ENCODE measurements at places on chromosomes 7 and 10.

GRCh38 chr7:117731455-117731854, 141.8 kb downstream of the CTTNBP2 start:
- DNase-seq = no peak

- peak; percentile 48 for DNase-seq
These were observed 57.8 kb upstream of the PCGF5 start for GRCh38 chr10:91162495-91163268.

DNA sequence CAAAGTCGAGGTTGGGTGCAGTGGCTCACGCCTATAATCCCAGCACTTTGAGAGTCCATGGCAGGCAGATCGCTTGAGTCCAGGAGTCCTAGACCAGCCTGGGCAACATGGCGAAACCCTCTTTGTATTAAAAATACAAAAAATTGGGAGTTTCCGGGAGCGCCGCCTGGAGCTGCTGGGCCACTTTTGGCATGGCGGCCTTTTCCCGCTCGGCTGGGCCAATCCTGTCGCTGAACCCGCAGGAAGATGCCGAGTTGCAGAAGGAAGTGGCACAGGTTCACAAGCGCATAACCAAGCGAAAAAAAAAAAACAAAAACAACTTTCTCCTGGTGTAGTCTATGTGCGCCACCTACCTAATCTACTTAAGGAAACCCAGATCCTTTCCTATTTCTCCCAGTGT, 30.9 kb upstream of the MTPAP start:
- DNase-seq = no peak

- DNase-seq = no peak
These were observed 204.5 kb upstream of the CXCL12 start for GRCh38 chr10:44589181-44589943.

DNA sequence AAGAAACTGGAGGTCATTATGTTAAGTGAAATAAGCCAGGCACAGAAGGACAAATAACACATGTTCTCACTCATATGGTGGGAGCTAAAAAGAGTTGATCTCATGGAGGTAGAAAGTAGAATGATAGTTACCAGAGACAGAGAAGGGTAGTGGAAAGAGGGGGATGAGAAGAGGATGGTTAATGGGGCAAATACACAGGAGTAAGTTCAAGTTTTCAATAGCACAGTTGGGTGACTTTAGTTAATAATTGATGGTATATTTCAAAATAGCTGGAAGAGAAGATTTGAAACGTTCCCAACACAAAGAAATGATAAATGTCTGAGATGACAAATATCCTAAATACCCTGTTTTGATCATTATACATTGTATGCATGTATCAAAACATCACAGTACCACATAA, 261.8 kb downstream of the THSD7A start:
- DNase-seq = no peak

DNA sequence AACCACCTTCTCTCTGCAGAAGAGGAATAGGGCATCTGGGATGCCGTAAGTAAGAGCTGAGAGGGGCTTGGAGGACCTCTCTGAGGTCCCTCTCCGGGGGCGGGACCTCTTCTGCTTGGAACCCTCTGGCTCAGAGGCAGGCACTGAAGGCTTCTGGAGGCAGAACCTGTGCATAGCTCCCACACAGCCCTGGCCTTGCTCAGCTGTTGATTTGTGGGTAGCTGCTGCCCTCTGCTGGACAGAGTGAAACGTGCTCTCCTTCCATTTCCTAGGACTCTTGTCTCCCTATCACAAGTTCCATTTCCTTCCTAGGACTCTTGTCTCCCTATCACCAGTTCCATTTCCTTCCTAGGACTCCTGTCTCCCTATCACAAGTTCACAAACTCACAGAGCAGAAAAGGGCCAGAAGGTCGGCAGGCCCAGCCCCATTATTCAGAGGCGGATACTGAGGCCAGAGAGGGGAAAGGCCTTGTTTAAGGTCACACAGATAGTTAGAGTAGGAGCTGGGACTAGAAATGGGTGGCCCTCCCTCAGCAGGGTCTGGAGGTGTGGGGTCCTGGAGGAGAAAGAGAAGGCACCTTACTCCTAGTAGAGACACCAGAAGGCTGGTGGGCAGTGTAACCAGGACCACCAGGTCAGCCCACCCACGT, 30.3 kb upstream of the GARS1 start:
- DNase-seq = peak; percentile 96

DNA sequence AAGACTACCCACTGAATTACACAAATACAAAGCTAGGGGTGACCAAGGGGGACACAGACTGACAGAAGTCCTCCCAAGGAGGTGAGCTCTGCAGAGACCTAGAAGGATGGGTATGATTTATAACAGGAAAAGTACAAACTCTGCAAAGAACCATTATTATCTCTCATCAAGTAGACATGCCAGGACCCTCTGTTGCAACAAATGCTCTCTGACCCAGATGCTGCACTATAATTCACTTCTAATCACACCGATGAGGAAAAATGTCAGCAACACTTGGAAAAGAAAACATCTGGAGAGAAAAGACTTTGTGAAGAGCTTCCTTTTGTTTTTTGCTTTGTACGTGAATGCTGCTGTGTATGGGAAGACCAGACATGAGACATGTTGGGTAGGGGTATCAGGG, 178.3 kb upstream of the PDE1C start:
- no peak for DNase-seq

GRCh38 chr7:85392789-85393188, 205.9 kb upstream of the SEMA3D start:
- no peak for DNase-seq

GRCh38 chr10:126687121-126687606, 16.7 kb upstream of the C10orf90 start:
- DNase-seq = no peak

DNA sequence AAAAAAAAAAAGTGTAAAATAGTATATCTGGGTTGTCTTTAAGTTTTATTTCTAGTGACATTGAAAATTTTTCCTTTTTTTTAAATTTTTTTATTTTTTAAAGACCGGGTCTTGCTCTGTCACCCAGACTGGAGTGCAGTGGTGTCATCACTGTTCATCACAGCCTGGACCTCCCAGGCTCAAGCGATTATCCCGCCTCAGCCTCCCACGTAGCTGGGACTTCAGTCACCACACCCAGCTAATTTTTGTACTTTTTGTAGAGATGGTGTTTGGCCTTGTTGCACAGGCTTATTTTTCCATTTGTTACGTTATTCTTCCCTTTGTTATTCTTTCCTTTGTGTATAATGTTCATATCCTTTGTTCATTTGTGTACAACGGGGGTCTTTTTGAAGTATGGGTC, 30.1 kb downstream of the TSPAN14 start:
- no peak for DNase-seq

GRCh38 chr10:33257439-33258080, 76.9 kb downstream of the NRP1 start:
- no peak for DNase-seq

GRCh38 chr7:12025246-12025645, 185.8 kb upstream of the TMEM106B start:
- DNase-seq = no peak

- DNase-seq = peak; percentile 67
These were observed 738 bp downstream of the VPS26A start for GRCh38 chr10:69124563-69125268.

DNA sequence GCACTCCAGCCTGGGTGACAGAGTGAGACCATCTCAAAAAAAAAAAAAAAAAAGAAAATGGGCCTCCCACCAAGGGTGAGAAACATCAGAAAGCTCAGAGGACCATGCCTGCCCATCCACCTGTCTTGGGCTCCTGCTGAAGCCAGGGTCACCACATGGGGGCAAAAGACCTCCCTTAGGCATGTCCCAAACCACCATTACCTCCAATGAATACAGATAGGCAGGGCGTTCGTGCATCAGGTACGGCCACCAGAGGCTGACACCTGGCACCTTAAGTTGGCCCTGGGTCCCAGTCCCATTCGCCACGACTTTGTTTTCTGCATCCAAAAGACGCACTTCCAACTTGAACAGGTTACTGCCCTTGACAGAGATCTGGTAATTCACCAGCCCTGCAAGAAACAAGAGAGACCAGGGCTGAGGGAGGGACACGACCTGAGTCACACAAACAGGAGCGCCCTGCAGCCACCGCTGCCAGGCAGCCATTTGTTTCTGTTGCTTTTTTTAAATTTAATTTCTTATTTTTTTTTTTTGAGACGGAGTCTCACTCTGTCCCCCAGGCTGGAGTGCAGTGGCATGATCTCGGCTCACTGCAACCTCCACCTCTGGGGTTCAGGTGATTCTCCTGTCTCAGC, 6.1 kb downstream of the GUSB start:
- no peak for DNase-seq

- no peak for DNase-seq
These were observed 181.4 kb downstream of the JCAD start for GRCh38 chr10:29877793-29878491.

DNA sequence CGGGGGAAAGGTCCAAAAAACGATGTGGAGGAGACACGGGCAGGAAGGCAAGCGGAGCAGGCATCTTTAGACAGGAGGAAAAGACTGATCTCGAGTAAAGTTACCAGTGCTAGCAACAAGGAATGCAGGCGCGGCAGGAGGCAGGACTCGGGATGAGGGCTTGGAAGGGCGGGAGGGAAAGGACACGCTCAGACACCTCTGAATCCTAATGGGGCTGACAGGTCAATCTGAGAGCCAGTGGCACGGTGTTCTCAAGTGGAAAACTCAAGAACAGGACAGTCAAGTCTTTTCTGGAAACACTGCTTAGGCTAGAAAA, 155.3 kb upstream of the COBL start:
- DNase-seq = no peak

DNA sequence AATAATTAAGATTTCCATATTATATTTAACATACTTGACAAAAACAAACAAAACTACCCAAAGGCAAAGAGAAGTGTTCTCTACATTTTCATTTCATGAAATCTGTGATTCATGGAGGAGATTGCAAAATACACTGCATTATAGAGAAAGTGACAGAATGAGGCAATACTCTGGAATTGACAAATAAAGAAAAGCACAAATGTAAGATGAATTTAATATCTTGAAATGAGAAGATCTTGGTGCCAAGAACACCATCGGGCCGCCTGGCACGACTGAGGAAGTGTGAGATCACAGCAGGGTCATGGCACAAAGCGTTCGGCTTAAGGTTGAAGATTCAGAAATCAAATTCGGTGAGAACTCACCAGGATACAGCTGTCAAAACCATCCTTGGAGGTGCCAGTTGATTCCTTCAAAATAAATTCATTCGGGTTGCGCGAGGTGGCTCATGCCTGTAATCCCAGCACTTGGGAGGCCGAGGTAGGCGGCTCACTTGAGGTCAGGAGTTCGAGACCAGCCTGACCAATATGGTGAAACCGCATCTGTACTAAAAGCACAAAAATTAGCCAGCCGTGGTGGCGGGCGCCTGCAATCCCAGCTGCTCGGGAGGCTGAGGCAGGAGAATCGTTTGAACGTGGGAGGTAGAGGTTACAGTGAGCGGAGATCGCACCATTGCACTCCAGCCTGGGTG, 174.0 kb upstream of the PFKP start:
- no peak for DNase-seq

DNA sequence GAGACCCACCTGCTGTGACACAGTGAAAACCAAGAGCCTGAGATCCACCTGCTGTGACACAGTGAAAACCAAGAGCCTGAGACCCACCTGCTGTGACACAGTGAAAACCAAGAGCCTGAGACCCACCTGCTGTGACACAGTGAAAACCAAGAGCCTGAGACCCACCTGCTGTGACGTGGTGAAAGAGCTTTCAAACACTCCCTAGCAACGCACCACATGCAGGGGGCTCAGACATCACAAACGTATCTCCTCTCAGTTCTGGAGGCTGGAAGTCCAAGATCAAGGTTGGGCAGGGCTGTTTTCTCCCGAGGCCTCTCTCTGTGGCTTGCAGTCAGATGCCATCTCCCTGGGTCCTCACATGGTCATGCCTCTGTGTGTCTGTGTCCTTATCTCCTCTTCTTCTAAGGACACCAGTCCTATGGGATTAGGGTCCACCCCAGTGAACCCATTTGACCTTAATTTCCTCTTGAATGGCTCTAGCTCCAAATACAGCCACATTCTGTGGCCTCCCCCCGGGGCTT, 43.8 kb downstream of the INSIG1 start:
- no peak for DNase-seq

Measured in Kasumi-1 (cell line).